ENCODE measurements at places on chromosomes 5 and 9. TPM values are rescaled to one million over a fixed set of nuclear protein-coding genes. Genes with fewer than 3 reads are reported as not detected.

PLAC8L1 gene
- total RNA-seq, result 0.39 TPM

MRPL22 gene
- total RNA-seq, result 17.2 TPM

CD74 gene
- total RNA-seq, result 175 TPM

MOB3B gene
- 9.4 TPM for total RNA-seq

SPATA31A3 gene
- not detected for total RNA-seq

GRCh38 chr5:14599476-14600127, 18.0 kb downstream of the OTULINL start:
- DNase-seq, result no peak

GRCh38 chr9:129178568-129179382, 714 bp upstream of the IER5L start:
- no peak for DNase-seq

GRCh38 chr9:78320875-78321496, 24.1 kb downstream of the PSAT1 start:
- no peak for DNase-seq

DNA sequence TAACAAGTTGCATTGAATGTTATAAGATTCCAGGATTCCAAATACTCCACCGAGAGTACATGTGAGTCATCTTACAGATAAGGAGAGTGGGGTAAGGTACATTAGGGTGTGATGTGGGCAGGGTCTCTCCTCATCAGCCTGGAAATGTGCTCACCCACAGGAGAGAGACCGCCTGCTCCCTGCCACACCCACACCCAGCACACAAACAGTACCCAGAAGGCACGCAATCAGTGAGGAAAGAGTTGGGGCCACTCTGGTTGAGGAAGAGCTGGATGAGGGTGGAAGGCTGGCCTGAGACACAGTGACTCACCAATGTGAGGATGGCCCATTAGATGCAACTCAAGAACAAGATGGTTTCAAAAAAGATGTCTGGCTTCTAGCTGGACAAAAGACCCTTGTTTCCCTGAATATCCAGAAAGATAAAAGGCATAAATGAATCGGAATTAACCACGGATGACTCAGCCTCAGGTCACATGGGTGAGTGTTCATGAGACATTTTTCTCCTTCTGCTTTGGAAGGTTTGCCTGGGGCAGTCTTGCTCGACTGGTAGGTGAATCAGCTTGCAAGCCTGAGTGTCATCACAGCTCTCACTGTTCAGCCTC, 51.1 kb upstream of the LHFPL2 start:
- no peak for DNase-seq

DNA sequence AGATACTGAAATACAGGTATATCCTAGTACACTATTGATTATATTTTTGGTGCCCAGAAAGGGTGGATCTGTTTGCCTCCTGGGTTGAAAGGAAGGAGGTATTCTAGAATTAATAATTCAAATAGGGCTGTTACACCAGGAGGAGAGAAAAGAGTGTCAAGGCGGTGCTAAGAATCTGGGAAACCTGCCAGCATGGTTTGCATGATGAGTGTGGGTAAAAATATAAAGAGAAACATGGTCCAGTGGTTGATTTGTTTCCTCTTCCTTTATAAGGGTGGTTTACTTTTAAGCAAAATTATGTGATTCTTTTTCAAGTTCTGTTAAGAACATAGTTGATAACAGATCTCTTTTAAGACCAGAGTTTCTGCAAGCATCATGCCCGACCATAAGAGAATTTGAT, 69.4 kb upstream of the NFIB start:
- peak; percentile 82 for DNase-seq

GRCh38 chr5:154478752-154479159, 729 bp upstream of the HAND1 start:
- DNase-seq, result no peak

- no peak for DNase-seq
Measured at GRCh38 chr9:24035816-24036215, 209.8 kb upstream of the ELAVL2 start.

DNA sequence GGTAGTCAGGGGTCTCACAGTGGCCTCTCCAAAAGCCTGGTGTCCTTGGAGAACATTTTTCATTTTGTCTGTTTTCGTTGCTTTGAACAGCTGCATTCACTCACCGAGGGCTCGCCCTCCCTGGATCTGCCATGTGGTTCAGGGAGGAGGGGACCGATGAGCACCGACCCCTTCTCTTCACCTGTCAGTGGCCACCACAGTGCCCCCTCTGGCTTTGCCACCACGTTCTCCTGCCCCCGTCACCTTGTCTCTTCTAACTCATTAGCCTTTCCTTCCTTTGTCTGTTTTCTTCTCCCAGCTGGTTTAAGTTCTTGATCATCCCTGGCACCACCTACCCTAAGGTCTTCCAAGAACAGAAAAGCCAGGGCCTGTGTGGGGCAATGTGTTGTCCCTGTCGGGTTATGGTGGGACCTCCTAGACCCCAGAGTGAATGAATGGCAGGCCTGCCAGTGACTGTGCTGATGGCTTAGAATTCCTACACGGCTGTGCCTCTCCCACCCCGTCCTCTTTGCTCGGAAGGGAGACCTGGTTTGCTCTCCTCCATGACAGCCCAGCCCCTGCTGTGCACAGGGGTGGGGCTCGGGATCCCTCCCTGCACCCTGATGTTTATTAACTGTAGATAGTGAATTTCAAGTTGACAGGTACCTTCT, 90.0 kb downstream of the ANKRD33B start:
- no peak for DNase-seq

DNA sequence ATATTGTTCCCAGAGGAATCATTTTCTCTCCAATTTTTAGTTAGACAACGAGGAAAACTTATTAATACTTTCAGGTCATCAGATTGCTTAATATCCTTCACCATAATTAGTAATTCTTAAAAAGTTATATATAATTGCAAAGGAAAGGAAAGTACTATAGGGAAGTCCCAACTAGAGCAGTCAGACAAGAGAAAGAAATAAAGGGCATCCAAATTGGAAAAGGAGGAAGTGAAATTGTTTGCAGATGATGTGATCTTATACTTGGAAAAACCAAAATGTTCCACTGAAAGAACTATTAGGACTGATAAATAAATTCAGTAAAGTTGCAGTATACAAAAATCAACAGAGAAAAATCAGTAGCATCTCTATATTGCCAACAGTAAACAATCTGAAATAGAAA, 223.5 kb upstream of the MEF2C start:
- no peak for DNase-seq

Measured in spinal cord (tissue), 10 donors.